ENCODE measurements at places on chromosomes 5 and 9.

GRCh38 chr5:121199216-121199999, 652.3 kb upstream of the FTMT start:
- DNase-seq: no peak

- DNase-seq: no peak
Measured at GRCh38 chr5:74320526-74320925, 320.0 kb downstream of the ENC1 start.

DNA sequence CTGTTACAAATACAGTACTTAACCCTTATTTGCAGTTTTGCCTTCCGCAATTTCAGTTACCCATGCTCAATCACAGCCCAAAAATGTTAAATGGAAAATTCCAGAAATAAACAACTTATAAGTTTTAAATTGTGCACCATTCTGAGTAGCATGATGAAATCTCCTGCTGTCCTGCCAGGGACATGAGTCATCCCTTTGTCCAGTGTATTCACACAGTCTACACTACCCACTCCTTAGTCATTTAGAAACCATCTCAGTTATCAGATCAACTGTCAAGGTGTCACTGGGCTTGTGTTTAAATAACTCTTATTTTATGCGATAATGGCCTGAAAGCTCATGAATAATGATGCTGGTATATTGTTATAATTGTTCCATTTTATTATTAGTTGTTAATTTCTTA, 95.8 kb downstream of the PLCXD3 start:
- DNase-seq: no peak

- DNase-seq: no peak
Measured at GRCh38 chr5:80747922-80748321, 93.1 kb upstream of the DHFR start.

GRCh38 chr5:150615141-150615699, 25.2 kb upstream of the SYNPO start:
- DNase-seq: no peak

GRCh38 chr5:113034182-113034773, 57.7 kb downstream of the DCP2 start:
- no peak for DNase-seq

DNA sequence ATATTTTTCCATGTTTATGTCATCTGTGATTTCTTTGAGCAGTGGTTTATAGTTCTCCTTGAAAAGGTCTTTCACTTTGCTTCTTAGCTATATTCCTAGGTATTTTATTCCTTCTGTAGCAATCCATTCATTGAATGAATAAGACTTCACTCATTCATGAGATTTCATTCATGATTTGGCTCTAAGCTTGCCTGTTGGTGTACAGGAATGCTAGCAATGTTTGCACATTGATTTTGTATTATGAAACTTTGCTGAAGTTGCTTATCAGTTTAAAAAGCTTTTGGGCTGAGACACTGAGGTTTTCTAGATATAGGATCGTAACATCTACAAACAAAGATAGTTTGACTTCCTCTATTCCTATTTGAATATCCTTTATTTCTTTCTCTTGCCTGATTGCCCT, 15.9 kb downstream of the RLN2 start:
- no peak for DNase-seq

- DNase-seq: no peak
Measured at GRCh38 chr5:157582731-157583620, 7.4 kb upstream of the ADAM19 start.

- DNase-seq: no peak
Measured at GRCh38 chr5:38666668-38667498, 110.4 kb upstream of the LIFR start.

GRCh38 chr9:24620741-24621140, 75.0 kb upstream of the IZUMO3 start:
- no peak for DNase-seq

DNA sequence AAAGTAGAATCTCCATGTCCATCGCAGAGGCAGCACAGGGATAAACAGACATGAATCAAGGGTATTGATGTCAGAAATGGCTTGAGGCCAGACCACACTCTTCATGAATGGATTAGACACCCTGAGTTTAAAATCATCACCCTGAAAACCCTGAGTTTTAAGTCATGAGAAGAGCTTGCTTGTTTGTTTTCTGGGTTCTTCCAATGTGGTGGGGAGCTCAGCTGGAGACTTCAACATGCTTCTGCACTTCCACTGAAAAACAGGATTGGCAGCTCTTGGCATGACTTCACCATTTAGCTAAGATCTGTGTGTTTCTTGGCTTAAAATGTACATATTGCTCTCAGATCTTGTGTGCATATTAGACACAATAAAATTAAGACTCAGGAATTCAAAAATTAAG, 9.8 kb downstream of the GCNT4 start:
- no peak for DNase-seq

DNA sequence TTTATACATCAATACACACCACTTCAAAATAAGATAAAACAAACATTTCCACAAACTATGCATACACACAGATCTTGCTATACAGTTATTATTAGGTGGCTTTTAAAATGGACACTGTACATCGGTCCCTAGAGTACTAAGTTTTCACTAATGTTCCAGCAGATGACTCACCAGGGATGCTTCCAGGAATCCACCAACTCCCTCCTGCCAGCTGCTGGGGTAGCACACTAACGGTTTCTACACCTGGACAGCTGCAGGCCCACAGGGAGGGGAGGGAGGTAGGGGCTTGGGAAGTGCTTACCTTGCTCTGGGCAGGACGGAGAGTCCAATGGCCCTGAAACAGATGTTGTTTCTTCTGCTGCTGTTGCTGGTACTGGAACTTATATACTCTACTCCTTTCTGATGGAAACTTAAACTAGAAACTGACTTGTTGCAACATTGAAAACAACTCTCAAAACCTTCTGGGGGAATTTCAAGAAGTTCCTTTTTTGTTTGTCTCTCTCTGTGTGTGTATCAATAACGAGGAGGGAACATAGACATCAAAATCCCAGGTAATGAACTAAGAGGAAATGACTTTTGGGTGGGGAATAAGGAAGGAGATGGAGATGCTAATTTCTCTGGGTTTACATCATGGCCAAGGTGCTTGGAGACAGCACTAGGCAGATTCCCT, at the start of gene IL12B:
Gene IL12B (minus strand): TSS at position 357 of the 670 bp plus-strand sequence. CDS start 3,705 bp downstream, outside the sequence.
- DNase-seq: no peak

GRCh38 chr9:120944434-120944843, 17.8 kb upstream of the TRAF1 start:
- no peak for DNase-seq

DNA sequence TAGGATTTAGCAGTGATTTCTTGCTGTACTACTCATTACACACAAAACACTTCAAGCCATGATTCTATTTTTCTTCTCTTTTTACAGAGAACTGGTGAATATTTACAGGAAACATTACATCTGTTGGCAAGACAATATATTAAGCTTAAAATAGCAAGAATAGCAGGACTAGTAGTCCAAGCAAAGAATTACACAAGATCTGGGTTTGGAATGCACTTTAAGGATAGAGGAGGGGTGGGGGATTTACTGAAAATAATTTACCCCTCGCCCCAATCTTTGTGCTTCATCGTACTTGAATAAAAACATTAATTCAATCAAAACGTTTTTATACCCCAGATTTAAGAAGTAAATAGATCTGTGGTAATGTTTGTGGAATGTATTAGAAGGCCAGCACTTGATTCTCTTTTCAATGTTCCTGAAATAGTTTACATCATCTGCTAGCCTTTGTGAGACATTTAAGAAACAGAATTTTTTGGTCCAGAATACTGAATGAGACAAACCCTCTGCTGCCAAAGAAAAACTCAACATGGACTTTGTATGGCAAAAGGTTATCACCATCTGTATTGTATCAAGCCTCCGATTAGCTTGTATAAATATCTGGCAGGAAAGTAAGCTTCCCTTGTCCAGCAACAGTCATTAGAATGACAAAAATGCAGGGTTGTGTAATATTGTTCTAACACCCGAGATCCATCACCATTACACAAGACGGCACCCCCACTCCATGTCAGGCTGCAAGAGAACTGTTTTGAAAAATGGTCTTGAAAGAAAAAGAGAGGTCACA, 23.8 kb downstream of the SVEP1 start:
- no peak for DNase-seq

DNA sequence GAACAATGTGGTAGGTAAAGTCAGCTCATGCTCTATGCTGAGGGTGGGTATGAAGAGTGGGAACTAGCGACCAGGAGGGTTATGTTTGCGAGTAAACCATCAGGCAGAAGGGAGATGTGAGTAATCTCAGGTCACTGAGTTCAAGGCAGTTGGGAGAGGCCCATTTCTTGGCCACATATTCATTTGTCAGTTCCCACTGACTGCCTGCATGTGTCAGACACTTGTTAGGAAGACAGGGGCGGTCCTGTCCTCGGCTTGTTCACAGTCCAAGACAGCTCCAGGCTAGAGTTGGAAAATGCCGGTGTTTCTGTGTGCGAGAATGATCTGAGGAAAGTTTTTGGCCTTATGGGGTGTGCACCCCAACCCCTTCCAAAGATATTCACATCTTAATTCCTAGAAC, 48.6 kb upstream of the GDNF start:
- no peak for DNase-seq

GRCh38 chr5:170327829-170328228, 30.3 kb upstream of the LCP2 start:
- no peak for DNase-seq

DNA sequence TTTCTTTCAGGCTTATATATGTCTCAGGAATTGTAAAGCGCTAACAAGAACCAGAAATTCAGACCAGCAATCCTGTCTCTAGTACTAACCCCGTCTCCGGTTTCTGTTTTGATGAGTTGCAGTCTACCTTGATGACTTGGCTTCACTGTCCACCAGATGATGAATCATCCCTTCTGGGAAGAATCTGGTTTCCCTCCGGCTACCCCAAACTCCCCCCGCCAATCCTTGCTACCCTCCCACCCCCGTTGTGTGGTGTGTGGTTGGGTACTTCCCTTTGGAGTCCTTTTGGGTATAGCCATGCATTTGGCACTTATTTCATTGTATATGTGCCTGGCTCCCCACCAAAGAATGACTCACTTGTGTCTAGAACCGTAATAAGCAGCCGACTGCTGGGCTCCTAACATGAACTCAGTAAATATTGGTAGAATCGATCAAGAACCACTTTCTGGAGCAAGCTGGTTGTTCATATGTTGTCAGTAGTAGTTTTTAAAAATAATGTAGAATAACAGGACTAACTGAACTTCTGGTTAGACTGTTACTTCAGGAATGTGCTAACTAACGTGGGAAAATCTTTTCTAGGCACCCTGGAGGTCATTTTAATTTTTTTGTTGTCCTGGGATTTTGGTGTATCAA, 8.3 kb upstream of the TGFBI start:
- peak; percentile 36 for DNase-seq

GRCh38 chr9:70283848-70284247, 25.1 kb downstream of the SMC5 start:
- no peak for DNase-seq

- DNase-seq: no peak
Measured at GRCh38 chr9:1732670-1733069, 282.5 kb upstream of the SMARCA2 start.

- DNase-seq: no peak
Measured at GRCh38 chr5:149767281-149767550, 37.1 kb downstream of the PPARGC1B start.

DNA sequence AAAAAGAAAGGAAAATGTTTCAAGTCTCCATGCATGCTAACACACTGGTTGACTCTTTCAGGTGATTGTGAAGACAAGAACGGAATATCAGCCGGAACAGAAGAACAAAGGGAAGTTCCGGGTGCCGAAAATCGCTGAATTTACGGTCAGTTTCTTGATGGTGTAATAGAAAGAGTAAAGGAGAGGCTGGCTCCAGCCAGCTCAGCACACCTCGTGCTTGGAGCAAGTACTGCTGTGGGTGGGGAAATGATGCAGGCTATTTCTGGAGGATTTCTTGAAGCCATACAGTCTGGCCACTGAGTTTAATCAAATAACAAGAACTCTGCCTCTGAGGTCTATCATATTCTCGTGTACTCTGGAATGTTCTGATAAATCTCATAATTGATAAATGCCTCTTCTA, 18.7 kb downstream of the NSG2 start:
- no peak for DNase-seq

DNA sequence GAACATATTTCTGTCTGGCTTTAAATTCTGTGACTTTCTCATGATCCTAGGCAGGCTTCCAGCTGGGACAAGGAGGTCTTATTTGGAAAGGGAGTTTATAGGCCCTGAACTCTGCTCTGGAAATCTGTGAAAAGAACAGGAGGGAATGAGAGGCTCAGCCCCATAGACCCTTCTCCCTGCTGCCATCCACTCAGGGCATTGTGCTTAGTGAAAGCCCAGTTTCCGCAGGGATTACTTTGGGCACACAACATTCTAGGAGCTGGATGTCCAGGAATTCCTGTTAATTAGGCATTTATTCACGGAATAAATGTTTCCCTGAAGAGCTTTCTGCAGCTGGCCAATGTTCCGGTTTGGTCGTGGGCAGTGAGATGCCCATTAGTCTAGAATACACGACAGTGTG, 32.7 kb upstream of the COL15A1 start:
- no peak for DNase-seq

DNA sequence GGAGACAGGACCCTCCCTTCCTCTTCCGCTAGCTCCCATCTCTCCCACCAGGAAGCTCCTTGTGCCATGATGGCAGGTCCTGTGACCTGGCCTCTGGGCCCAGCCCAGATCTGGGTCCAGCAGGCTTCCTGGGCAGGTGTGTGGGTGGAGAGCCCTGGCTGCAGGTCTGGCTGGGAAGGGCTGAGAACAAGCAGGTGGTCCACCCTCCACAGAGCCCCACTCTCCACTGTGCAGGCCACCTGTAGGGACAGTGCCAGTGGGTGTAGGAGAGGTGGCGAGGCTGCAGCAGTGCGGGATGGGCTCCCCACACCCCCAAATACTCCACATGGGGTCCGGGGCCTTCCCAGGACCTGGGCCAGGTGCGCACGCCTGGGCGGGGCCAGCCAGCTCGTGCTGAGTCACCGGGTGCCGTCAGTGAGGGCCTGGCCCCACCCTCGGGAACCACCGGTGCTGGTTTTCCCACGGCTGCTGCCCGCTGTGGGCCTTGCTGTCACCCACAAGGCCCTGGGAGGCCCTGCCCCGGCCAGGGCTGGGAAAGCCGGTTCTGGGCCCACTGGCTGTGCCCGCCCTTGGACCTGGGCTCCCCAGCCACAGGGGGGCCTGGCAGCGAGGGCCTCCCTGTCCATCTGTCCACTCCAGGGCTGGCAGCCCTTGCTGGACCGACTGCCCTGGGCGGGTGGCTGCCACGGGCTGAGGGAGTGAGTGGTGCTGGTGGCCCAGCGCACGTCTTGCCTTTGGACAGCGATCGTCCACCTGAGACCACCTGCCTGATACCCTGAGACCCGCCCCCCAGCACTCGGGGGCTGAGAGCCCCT, 9.3 kb upstream of the NRARP start:
- no peak for DNase-seq

DNA sequence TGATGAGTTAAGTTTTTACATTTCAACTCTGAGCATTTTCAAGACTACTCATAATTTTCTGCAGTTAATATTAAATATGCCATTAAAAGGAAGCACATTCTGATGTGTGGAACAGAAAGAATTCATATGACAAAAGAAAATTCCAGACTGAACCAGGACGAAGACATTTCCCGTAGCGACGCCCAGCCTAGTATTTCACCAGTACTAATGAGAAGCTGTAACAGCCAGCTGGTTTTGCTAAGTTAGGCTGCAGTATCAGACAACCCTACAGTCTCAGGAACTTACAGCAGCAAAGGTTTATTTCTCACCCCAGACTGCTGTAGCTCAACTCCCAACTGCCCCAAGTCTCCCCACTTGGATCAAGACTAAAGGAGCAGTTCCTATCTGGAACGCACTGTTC, 91.6 kb downstream of the TMEM174 start:
- DNase-seq: no peak

All from CD4-positive, alpha-beta T cell treated with Interleukin-6 at 100 ng/mL for 8 hours (primary cell).